ENCODE measurements at places on chromosomes 3 and 15.
A peak's percentile ranks its signal among the peaks of the same experiment; 100 is the strongest.

DNA sequence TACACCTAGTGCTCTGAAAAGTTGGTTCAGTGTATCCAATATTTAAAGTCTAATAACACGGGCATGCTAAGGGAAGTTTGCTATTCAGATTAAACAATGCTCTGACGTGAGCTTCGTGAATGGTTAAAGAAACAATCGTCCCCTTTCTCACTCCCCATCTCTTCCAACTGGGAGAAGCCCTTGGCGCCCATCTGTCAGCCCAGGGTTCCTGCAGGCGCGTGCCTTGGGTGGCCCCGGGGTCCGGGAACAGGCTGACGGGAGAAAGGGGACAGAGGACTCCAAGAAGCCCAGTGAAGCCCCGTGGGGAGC lies 413 bp downstream of the SEC22C start:
- DNase-seq, result no peak

DNA sequence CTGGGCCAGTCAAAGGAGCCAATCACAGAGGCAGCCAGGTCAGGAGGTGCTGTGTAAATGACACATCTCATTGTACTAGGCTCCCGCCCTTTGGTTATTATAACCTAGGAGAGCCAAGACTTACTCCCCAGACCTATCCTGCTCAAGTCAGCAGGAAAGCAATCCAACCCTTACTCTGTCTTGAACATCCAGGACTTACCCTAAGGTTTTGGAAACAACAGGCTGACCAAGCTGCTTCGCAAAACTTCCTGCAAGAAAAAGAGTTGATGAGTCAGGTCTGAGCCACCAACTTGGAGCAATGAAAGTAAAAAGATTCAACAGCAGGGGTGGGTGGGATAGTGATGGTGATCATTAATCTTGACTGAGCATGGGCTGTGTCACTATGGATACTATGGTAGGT lies 144.4 kb downstream of the MYLK start:
- no peak for DNase-seq

- no peak for DNase-seq
These were observed 76.2 kb downstream of the CCK start for GRCh38 chr3:42189736-42190135.

DNA sequence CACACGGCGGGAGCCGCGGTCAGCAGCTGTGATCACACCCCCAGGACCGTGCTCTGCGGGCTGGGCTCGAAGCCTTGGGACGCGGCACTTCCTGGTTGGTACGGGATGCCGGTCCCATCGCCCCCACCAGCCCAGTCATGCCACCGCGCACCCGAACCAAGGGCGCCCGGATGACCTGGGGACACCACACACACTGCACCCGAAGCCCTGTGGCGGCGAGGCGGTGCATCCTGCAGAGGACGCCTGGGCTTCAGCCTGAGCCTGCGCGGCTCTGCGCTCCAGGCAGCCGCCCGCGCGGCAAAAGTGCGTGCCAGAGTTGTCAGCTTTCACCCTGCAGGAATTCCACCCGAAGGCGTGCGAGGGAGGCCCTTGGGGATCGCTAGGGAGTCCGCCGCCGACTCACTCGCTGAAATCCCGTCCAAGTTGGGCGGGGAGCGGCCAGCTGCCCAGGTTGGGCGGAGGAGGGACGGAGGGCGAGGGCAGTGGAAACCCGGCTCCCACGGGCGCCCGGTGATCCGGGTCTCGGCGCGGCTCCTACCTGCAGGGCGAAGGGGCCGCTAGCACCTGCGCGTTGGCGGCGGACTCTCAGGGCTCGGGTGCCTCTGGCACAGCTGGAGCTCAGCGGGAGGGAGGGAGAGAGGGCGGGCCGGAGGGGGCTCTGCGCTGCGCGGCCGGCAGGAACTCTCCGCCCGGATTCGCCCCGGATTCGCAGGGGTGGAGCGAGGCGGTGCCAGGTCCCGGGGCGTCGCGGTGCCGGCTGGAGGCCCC lies at the start of gene PLD1:
Gene PLD1, minus strand, starts transcription at position 623 of the 768 bp plus-strand sequence. CDS start 72,432 bp downstream, outside the sequence.
- DNase-seq, result peak; percentile 12

- no peak for DNase-seq
These were observed 190.4 kb upstream of the BCL6 start for GRCh38 chr3:187935623-187936156.

DNA sequence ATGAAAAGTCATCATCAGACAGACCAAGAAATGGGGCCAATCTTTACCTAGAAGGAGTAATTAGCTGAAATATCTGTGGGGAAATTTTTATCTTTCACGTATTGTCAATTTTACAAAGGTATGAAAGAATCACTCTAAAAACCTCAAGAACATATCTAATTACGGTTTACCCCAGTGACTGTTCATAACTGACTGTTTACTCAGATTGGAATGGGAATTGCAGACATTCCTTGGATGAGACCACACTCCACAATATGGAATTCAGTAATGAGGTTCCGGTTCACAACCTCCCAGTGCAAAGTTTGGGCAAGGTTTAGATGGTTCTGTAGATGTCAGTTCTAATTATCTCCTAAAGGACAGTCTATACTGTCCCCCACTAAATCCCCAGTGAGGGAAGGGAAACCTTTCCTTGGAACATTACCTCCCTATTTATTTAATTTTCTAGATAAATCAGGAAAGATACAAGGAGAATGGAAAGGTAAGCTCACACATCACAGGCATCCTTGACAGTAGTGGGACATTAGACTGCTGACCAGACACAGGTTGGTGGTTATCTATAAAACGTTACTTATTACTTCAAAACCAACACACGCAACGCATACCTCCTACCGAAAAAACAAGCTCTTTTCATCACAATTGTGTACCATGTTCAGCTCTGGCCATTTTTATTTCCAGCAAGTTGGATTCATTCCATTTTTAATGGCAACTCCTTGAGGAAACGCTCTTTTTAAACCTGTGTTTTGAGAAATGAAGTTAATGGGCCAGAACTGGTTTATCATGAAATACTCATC lies 129.9 kb downstream of the RORA start:
- no peak for DNase-seq

GRCh38 chr15:76898102-76898501 lies 7.0 kb downstream of the SCAPER start:
- no peak for DNase-seq

DNA sequence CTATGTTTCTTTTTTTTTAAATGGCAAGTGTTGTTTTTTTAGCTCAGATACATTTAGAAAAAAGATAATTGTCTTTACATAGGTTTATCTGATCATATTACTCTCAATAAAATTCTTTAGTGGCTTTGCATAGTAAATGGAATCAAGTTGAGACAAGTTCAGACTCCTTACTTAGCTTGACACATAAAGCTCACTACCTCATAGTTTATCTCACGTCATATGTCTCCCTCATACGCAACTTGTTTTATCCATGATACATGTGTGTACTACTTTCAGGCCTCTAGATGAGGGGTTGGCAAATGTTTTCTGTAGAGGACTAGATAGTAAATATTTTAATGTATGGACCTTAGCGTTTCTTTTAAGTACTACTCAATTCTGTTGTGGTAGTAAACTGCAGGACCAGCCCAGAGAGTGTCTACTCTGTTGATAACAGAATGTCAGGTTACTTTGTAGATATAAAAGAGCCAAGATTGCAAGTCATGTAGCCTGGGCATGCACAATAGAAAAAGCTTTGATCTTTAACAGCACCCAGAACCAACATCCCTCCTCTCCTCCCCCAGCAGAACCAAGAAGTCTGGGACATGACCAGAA lies 28.2 kb upstream of the MGA start:
- DNase-seq, result no peak

DNA sequence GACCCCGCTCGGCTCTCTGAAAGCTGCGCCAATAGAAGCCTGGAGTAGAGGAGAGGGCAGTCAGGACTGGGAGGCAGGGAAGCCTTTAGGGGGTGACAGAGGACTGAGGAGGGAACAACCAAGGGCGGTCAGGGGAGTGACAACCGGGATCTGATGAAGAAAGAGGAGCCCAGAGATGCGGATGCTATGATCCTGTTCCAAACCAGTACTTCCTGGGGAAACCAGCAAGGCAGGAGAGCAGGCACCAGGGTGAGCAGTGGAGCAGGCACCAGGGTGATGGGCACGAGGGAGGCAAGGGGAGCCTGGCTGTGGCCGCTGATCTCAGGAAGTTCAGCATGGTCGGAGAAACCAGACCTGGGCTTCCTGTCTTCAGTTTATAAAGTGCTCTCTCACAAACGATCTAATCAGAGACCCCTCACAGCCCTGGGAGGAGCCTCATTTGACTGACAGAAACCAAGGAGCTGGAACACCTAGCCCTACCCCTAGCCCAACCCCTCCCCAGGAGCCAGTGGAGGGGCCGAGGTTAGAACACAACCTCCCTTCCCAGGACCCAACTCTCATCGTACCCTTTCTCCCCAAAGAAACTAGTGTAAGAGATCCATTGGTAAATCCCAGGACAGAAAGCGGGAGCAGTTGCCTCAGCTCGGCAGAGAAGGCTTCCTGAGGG lies 34.9 kb downstream of the CCDC33 start:
- no peak for DNase-seq

DNA sequence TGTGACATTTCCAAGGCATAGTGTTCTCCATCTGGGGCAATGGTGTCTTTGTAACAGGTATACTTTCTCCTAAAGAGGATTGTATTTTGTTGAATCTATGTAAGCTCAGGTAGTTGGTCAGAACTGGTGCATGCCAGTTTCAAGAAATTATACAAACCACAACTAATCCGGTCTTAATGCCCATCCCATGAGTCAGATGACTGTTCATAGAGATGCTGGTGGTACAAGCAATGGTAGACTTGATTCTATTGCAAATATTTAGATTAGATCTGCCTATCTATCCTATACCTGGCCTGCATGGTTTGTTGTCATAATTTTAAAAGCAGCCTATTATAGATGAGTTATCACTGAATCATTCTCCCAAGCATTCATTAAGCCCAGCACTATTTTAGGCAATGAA lies 43.5 kb downstream of the ATP13A5 start:
- no peak for DNase-seq

- DNase-seq, result no peak
These were observed 51.9 kb upstream of the GAP43 start for GRCh38 chr3:115571413-115571812.

DNA sequence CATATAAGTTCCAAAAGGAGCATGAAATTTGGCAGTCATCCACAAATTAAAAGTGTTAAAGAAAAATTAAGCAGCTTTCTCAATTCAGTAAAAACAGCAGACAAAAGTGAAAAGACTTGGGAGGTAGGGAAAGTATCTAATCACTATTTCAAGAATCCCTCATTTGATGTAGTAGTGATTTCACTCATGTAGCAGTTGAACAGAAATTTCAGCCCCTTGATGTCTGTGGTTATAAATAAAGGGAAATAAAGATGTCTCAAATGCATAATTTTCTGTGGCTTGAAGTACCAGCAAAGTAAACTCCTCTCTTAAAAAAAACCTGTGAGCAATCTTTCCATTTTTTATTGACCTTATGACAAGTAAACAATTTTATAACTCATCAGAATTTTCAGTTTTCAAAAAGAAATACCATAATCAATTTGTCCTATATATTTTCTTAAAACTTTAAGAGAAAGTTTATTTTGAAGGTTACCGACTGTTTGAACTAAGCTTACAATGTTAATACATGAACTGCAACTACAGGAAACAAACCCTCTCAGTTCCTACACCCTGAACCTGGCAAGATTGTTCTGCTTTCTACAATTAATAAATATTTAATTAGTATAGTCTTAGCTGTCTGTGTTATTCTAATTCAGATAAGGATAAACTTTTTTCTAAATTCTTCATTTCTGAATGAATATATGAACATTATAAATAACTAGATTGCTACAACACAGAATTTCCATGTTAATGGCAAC lies 94.2 kb downstream of the CBLB start:
- DNase-seq, result no peak

DNA sequence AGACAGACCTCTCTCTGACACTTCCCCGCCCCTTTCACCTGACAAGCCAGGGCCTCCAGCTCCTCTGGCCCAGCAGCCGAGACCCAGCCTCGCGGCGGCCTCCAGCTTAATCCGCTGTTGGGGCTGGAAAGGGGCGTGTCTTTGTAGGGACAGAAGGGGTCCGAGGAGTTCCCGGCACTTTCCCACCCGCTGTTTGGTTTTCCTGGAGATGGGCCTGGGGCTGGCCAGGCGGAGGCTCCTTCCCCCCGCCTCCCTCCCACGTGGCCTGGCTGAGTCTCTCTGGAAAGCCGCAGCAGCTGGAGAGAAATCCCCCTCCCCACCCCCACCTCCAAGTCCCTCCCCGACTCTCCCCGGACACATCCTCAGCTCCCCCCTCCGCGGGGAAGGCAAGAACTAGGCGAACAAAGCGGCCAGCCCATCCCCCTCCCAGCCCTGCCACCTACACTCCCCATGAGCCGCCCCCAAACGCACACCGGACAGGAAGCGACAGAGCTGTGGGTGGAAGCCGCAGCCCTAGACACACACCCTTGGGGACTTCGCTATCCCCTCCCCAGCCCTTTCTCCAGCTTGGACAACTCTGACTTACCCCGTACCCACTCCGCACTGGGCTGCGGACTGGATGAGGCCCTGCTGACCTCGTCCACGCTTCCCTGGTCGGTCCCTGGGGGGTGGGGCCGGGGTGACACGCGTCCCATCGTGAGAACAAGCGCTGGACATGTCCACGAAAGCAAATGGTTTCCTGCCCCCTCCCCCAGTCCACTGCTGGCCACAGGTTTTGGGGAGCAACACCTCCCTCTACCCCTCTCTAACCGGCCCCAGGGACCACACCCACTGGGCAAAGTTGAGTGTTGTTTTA lies 1.2 kb downstream of the IGDCC4 start:
- DNase-seq, result no peak

DNA sequence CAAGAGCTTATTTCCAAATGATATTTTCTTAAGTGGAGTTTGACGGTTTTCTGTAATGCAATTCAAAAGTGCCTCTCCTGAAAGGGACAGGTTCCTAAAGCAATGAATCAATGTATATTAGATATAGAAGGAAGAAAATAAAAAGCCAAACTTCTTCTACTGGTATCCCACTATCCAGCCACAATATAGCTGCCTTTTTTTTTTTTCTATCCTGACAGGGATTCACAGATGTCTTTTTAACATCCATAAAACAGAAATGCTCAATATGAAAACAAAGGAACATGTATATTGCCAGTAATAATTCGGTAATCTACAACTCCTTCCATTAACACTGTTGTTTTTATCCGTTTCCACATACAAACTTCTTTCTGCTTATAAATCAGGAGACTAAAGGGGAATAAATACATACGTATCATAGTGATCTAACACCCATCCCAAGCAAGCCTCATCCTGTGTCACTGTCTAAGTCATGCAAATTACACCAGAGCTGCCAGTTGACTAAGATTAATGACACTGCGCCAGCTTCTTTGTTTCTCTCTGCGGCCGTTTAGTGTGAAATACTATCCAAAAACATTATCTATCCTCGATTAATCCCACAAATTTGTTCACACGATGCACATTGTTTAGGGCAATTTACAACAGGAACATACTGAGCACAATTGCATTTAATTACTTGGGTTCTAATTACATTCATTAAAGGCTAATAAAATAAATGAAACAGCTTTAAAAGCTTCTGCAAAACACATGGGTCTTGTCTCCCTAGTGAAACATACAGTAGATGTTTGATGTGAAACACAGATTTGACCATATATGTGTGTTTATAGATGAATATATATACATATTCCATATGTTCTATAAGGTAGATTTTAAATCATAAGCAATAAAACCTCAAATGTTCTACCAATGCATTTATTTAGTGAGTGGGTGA lies 51.9 kb upstream of the CDIN1 start:
- no peak for DNase-seq

GRCh38 chr3:33889394-33890039 lies 91.1 kb downstream of the PDCD6IP start:
- no peak for DNase-seq

All from effector CD4-positive, alpha-beta T cell (primary cell).